Naive thymus-derived CD8-positive, alpha-beta T cell (primary cell): ENCODE measurements at places on chromosomes 2 and 18.

- no peak for DNase-seq
These were observed 28.8 kb downstream of the TUBB6 start for GRCh38 chr18:12336887-12337286.

GRCh38 chr2:65232636-65233035 is 5.0 kb downstream of the ACTR2 start:
- no peak for DNase-seq

DNA sequence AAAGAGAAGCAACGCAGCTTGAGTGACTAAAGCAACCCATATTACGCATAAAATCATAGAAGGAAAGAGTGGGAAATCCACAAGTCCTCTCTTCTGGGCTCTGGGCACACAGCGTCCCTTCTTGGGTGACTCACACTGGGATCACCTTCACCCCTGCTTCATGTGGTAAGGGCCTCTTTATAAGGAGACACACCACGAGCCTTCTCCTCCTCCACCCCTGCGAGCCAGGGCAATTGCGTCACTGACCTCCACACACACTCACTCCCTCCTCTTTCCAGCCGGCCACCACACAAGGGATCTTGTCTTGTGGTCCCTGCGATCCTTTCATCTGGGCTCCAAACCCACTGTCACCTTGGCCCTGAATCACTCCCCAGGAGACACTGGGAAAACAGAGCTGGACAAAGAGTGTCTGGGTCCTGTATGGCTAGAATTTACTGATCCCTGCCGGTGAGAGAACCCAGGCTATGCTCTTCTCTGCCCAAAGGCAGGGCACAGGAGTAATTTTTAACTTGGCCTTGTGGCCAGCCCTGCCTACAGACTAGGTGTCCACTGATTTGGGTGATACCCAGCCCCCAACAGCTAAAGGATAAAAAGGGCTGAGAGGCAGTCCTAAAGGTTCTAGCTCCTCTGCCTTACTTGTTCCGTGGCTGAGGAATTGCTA is 35.3 kb downstream of the NHEJ1 start:
- no peak for DNase-seq

- no peak for DNase-seq
These were observed 187.8 kb downstream of the ZNF516 start for GRCh38 chr18:76307293-76307690.

- peak; percentile 73 for DNase-seq
These were observed 1.3 kb upstream of the DPYSL5 start for GRCh38 chr2:26846334-26847306.

- DNase-seq = no peak
These were observed 102.9 kb upstream of the CCDC195 start for GRCh38 chr2:224819075-224819474.

GRCh38 chr2:98308068-98308467 is 38.2 kb upstream of the CNGA3 start:
- DNase-seq = no peak

- no peak for DNase-seq
These were observed 257.7 kb upstream of the UBE2E3 start for GRCh38 chr2:180722551-180723239.

DNA sequence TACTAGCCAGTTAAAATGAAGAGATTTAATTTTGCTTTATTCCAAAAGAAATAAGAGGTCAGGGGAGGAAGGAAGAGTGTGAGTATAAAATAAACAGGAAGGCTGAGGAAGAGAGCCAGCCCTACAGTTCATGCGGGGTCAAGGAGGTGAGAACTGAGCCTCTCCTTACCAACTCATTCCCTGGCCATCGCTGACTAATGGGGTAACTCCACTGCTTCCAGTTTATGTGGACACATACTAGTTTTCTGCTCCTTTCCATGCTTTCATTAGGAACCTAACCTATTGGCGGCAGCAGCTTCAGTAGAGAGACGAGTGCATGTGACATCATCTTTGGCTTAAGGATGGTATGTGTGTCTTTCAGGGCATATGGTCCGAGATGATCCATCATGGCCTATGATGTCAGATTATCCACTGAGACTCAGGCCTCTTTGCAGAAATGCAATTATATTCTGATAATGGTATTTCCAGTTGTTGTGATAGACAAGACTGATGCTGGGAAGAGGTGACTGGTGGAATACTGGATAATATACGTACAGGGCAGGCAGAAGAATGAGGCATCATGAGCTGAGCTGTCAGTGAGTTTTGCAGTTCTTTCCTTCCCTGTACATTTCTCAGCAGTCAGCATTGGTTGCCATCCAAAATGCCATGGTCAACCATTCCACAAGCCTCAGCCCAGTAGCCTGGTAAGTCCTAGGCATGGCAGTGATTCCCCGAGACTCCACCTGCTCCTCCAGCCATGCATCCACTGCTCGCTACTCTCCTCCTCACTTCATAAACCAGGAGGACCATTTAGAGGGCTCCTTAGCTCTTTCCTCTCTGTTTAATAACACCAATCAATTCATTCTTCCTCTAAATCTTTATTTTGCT is 184.6 kb upstream of the OSR1 start:
- no peak for DNase-seq

DNA sequence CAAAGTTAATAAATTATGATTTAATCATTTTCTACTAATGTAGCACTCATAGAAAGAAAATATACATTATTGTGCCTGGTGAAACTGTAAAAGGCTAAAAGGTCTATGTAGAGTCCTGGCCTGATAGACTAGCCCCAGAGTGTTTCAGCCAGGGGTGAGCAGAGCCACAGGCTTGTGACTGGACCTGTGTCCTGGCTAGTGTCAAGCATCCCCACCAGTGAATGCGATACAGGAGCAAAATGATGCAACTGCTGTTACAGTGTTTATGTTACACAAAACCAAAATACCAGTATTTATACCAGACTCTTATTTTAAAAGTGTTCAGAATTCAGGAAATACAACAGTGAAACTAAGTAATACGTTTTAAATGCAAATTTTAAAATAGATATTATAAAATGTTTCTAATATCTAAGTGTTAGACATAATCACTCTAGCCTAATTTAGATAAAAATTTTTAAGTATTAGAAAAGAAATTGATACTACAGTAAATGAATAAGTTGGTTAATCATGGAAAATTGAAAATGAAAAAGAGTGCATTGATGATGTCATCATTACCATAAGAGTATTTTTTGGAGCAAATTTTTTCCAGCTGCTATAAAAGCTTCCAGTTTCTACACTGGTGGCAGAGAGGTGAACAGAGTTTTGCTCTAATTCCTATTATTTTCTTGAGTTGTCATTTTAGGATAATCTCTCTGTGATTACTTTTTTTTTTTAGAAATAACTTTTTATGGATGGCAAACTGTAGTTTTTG is 6.2 kb upstream of the TSPYL6 start:
- DNase-seq = no peak

- no peak for DNase-seq
These were observed 245.8 kb downstream of the SOX11 start for GRCh38 chr2:5937851-5938565.

DNA sequence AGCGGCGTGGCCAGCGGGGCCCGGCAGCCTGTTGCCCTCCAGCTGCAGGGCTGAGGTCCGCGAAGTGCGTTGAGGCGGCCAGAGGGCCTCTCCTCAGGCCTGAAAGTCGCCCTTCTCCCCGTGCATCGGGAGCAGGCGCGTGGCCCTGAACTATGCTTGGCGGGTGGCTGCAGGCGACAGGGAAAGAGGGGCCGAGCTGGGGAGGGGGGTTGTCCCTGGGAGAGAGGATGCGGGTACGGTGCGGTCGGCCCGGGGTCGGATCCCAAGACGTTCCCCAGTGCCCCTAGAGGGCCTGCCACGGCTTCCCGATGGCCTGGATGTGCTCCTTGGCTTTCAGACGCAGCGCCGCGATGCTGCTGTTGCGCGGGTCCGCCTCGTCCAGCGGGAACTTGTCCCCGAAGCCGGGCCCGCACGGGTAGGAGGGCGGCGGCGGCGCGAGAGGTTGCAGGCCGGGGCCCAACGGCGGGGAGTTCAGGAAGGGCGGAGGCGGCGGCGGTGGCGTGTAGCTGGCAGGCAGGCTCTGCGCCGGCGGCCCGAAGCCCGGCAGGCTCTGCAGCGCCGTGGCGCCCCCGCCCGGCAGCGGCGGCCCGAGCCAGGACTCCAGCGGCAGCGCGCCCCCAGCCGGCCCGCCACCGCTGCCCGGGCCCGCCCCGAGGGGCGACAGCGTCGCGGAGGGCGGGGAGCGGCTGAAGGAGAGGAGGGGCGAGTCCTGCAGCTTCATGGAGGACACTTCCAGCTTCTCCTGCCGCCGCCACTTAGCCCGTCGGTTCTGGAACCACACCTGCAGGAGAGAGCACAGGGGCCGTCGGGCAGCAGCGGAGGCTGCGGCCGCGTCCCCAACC is 4.3 kb downstream of the RAX start:
- no peak for DNase-seq

DNA sequence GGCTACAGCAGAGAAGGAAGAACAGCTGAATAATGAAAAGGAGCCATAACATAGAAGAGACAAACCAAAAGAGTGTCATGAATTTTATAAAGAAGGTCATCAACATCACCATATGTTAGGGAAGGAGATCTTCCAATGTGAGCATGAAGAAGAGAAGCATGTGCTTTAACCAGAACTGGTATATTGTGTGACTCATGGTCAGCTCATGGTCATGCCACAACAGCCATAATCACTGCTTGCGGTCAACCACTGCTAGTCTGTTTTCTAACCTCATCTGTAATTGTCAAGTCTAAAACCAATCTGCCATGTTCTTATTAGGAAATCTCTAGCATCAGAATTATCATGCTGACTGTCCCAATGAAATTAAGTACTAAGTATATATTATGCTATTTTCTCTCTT is 204.1 kb upstream of the VRK2 start:
- DNase-seq = no peak

DNA sequence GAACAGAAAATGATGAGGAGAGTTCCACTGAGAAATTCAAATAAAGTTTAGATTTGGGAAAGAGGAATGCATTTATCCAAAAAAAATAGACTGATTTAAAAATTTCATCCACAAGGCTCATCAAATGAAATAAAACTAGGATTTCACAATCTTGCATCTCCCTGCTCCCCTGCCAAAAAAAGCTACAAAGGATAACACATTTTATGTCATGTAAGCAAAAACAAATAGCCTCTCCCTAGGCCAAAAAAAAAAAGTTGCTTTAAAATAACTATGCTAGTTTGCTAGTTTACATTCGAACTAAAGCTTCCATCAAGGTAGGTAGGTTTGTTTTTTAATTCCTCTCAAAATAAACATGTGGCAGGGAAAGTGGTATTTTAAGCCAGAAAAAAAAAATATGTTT is 465.5 kb upstream of the ID2 start:
- no peak for DNase-seq

DNA sequence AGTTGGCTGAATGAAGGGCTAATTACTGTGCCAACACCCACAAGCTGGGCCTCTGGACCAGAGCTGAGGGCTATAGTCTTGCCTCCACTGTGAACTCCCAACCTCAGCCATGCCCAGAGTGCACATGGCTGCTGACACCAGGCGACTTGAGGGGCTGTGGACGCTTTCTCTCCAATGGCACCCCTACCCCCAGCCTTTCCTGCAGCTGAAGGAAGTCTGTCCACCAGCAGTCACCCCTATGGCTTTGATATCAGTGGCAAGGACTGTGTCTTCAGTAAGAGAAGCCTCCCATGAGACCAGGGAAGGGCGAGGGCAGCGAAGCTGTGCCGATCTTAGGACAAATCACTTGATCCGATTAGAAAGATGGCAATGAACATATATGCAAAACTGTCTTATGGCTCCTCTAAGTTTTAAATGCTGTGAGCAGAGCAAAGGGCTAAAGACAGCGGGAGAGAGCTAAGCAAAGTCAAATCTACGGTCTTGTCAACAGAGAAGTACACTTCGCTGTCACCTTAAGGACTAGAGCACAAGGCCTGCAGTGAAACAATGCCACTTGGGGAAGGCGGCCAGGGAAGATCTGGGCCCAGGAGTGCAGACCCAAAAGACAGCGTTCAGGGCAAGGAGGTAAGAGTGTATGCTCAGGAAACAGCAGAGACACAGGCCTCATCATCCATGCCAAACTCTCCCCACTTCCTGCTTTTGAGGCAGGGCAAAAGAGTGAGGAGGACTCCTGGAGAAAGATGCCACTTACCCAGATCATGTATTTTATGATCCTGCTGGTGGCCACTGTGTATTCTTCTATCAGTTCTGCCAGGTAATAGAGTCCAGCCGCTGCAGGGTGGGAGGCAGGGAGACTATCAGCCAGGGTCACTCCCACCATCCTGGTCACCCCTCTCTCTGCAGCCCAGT is 1.5 kb downstream of the TEX261 start:
- DNase-seq = no peak

GRCh38 chr2:28274911-28275685 is 117.6 kb upstream of the FOSL2 start:
- DNase-seq = no peak

DNA sequence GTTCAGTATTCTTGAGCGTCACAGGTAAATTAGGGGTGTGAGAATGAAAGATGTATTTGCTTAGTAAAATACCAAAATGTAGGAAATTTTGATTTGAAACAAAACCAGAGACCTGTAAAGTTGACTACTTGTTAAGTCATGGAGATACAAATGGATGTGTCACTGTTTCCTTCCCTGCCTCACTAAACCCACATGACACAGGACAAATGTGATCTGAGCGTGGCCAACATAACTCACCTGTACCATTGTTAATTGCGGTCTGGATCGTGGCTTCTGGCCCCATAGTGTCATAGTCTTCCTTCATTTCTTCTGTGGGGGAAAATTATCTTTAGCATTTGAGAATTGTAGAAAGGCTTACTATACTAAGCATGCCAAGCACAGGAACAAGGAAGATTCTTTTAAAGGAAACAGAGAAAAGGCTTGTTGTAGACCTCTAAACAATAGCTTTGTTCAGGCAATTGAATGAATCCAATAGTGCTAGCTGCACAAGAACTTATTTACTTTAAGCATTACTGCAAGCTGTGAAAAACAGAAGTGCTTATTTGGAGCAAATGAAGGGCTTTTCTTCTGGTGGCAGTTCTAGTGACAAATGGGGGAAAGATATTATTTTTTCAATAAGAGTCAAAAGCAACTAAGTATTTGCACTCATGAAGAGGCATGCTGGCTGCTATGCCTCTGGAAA is 95.2 kb downstream of the ZEB2 start:
- no peak for DNase-seq

DNA sequence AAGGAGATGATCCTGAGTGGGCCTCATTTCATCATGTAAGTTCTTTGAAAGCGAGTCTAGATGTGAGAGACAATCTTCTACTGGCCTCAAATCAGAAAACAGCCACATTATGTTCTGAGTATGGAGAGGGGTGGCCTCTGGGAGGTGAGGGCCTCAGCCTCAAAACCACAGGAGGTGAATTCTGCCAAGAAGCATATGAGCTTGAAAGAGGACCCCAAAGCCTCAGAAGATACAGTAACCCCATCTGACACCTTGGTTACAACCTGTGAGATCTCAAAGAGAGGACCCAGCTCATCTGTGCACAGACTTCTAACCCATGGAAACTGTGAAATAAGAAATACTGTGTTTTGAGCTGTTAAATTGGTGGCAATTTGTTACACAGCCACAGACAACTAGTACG is 200.1 kb downstream of the ARHGAP15 start:
- no peak for DNase-seq

GRCh38 chr2:226273440-226273839 is 526.2 kb downstream of the IRS1 start:
- no peak for DNase-seq

- DNase-seq = no peak
These were observed 70.3 kb downstream of the TPO start for GRCh38 chr2:1483551-1483950.

GRCh38 chr2:20555954-20556353 is 94.9 kb downstream of the HS1BP3 start:
- DNase-seq = no peak

- no peak for DNase-seq
These were observed 73.6 kb upstream of the NXPH2 start for GRCh38 chr2:138853761-138854160.

- DNase-seq = no peak
These were observed 24.5 kb upstream of the RAPGEF4 start for GRCh38 chr2:172711110-172711509.

- DNase-seq = no peak
These were observed 792.2 kb downstream of the EPHA4 start for GRCh38 chr2:220779931-220780330.
